ENCODE measurements at places on chromosomes 7 and 10. TPM values are rescaled to one million over a fixed set of nuclear protein-coding genes. Genes with fewer than 3 reads are reported as not detected.
A peak's percentile ranks its signal among the peaks of the same experiment; 100 is the strongest.

DNA sequence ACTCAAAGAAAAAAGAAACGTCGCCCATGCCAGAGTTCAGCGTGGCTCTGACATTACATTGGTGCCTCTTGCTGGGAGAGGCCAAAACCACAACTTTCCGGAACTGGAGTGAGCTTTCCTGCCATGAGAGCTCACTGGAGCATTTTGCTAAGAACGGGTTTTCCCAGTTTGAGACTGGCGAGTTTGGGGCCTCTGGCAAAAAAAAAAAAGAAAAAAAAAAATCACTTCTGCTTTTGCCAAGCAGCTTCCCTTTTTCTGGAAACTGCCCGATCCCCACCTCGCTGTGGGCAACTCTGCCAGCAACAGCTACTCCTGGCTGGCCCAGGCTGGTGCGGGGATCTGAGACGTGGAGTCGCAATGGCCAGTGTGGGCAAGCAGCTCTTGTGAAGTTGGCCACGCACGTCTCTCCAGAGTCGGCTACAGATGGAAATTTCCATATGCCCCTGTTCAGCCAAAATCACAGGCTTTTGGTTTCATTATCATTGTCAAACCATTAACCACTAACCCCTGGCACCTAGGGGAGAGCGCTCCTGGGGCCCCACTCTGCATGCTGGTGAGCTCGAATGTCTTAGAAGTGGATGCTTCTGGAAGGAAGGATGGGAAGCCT, 25.7 kb downstream of the PRKAG2 start:
- DNase-seq: no peak

AIMP2 gene
- 294 TPM for total RNA-seq

DNA sequence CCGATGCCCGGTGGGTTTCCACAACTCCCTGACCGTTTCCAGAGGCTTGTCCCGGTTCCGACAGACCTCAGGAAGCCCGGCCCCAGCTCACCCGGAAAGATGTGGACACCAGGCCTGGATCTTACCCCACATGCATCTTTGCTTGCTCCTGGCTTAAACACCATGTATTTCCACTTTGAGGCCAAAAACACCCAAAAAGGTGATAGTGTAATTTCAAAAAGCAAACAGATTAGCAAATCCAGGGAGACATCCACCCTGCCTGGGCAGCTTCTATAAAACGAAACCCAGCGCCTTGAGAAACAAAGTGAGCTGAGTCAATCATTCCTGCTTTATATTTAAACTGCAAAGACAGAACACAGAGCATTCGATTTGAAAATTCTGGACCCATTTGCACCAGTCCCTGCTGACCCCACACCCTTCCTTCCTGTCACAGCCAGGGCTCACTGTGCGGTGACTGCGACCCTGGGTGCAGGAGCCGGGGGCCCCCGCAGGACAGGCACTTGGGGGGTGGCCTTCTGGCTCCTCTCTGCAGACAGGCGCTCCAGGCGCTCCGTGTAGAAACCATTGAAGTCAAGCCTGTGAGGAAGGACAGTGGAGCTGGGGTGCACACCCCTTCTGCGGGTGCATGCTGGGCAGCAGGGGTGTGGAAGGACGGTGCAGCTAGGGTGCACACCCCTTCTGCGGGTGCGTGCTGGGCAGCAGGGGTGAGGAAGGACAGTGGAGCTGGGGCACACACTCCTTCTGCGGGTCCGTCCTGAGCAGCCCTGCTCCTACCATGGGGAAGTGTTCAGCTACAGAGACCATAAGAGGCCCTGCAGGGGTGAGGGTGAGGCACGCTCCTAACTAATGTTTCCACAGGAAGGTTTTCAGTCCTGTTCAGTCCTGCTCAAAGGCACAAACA, 2.9 kb upstream of the ADAM8 start:
- DNase-seq: no peak

DNA sequence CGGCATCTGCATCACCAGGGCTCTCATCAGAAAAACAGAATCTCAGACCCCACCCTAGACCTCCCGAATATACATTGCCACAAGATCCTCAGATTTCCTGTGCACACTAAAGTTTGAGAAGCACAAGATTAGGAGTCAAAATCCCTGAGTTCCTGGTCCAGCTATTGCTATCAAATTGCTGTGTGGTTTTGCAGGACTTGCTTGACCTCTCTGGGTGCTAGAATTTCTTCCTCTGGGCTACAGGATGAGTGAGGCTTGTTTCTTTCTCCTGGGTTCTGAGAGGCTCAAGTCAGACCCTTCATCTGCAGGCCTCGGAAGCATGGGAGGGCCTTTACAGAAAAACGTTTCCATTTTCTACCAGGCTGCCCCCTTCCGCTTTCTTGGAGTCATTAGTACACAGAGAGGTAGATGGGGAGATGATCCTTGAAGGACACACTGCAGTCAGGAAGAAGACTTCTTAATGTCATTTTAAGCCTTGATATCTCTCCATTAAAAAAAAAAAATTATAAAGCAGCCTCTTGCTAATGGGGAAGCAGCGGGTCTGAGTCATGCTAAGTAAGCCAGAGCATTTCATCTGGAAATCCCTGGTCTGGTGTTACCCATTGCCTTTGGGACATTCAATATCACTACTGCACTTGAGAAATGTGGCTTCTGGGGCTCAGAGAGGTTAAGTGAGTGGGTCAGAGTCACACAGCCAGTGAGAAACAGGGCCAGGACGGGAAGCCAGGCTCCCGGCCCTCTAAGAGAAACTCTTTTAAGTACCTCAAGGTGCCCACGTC, 173.5 kb downstream of the KCNMA1 start:
- DNase-seq: no peak

DNA sequence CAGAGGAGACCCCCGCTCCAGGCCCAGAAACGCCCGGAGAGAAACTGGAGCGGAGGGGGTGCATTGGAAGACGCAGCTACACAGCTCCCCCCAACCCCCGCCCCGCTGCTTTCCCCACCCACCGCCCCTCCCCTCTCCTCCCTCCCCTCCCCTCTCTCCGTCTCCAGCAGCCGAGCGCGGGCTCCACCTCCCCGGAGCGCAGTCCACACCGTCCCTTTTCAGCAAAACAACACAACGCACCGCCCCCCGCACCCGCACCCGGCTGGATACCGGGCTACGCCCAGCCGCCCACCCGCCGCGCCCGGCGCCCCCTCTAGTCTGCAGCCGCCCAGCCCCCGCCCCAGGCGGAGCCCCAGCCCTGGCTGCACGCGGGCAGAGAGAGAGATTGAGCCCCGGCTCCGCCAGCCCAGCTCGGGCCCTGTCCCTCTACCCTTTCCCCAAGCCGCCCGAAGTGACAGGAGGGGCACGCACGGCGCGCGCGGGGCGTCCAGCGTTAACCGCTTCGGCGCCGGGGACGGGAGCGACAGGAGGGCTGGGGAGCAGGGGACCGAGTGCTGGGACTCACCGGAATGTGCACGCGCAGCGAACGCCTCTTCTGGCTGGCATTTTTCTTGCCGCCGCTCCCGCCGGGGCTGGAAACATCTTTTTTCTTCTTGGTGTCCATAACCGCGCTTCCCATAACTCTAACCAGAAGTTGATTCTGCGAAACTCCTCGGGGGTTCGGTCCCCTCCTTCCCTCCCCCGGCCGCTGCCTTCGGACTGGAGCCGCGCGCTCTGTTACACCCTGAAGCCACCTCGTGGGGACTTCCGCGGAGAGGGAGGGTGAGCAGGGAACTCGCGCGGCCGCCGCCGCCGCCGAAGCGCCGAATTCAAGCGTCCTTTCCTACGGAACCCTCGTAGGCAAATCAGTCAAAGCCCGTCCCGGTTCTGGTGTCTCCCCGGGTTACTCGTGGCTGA, 695 bp downstream of the PRKAG2 start:
- peak; percentile 43 for DNase-seq

DNA sequence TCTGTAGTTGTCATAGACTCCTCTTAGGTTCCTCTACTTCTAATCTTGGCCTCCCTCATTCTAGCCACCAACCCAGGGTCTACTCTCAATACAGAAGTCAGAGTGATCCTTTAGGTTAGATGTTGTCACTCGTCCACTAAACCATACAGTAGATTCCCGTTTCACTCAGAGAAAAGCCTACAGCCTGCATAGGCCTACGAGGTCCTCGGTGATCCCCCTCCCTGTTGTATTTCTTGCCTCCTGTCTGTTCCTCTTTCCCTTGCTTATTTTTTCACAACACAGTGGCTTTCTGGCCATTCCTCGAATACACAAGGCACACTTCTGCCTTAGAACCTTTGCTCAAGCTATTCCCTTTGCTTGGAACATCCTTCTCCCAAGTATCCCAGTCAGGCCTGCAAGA, 183.0 kb upstream of the PRSS1 start:
- DNase-seq: no peak

DNA sequence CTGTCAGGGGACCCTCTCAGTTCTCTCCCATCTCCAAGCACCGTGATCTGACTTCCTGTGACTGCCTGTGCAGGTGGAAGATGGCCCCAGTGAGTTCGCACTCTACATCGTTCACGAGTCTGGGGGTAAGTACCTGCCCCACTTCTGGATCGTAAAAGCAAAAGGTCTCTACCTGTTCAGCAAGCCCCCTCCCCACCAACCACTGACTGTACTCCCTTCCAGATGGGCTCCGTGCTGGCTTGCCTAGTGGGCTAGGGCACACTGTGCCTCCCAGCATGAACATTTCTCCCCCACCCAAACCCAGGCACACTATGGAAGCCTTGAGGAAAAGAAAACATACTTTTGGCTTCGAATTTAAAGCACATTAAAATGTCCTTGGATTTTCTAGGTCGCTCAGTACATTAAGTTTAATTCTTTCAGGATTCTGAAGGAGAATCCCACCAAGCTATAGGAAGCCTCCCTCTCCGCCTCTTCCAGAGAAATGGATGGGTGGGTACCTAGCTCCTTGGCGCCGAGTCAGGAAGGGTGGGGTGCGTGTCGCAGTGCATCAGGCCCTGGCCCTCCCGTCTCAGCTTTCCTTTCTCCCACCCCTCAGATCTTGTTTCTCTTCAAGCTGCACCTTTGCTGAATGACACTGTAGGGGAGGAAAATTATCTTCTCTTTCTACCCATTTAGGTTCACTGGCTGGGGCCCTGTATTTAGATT, 11.0 kb upstream of the ZNF22 start:
- no peak for DNase-seq

- DNase-seq: no peak
Measured at GRCh38 chr7:155234158-155234492, 63.6 kb upstream of the INSIG1 start.

AKR1C3 gene
- total RNA-seq: 92.2 TPM

DNA sequence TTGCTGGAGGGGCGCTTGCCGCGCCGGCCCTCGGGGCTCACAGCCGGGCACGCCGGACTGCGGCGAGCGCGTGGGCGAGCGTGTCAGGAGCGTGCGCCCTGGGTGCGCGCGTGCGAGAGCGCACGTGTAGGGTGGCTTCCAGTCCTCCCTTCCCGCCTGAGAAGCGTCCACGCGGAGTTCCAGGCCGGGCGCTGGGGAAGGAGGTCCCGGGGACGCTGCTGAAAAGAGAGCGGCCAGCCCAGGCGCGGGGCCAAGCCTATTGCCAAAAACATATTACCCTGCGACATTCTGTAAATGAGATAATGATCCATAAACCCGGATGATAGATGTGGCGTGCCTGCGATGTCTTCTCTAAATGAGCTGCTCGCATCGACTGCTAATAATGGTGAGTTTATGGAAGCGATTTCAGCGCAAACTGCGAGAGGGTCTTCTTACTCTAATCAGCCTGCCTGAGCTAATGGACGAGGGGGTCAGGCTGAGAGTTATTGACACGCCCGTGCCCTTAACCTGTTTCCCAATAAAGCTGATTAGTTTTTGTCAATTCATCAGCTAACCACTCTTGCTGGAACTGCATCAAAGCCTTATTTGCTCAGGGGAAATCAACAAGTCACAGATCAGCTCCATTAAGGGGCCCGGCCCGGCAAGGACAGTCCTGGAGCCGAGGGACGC, 8.0 kb upstream of the MNX1 start:
- DNase-seq: no peak

Data from H4 (cell line).